ENCODE measurements at places on chromosomes 12 and 14.

GRCh38 chr14:46344327-46344937, 307.1 kb downstream of the RPL10L start:
- DNase-seq, result no peak

DNA sequence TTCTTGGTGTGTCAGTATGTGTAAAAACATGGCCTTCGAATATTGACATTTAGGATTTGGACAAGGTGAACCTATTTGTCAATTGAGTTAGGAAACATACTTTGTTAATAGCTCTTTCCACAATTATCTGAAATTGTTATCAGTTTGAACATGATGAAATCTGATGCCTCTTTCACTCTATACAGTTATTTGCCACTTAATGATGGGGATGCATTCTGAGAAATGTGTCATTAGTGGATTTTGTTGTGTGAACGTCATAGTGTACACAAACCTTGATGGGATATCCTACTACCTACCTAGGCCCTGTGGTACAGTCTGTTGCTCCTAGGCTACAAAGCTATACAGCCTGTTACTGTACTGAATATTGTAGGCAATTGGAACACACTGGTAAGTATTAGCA, 4.8 kb downstream of the TULP3 start:
- DNase-seq, result no peak

GRCh38 chr14:50001999-50002925, 109.4 kb downstream of the ARF6 start:
- DNase-seq, result no peak

DNA sequence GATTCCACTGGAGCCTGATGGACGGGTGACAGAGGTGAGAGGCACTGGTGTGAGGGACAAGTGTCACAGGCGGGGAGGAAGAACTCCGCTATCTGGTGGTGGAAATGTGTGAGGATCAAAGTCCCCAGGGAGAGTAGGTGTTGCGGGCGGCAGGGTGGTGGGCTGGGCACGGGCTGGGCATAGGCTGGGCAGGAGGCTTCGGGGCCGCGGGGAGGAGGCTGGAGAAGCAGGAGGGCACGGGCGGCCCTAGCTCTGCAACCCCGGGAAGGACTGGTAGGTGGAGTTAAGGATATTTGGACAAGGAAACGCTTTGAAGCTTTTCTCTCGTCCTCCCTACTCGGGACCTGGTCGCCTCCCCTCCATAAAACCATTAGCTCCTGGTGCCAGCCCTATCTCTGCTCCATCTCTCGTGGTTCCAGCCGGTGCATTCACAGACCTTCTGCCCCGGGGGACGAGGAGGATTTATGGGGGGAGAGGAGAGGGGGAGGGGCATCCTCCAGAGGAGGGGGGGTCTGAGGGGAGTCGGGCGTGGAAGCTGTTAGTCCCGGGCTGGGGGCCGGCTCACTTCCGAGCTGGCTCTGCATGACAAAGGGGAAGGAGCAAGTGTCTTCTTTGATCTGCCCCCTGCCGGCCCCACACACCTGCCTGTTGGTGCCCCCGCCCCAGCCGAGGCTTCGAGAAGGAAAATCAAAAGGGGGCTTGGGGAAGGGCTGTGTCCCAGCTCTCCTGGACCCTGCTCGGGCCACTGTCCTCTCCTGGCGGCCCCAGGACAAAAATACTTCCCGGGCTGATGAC, 504 bp downstream of the WNT5B start:
- no peak for DNase-seq

DNA sequence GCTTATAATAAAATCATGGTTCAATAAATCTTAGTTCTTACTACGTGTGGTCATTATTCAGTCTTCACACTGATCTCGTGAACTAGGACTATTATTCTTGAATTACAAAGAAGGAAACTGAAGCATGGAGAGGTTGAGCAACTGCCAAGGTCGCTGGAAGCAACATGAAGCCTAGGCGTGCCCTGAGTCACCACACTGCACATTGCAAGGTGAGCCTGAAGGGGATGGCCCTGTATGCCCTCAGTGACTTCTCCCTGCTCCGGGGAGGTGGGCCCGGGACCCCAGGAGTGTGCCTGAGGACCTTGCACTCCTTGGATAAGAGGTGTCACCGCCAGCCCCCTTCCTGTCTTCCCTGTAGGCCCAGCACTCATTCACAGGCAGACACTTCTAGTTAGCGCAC, 161.6 kb downstream of the CACNA1C start:
- no peak for DNase-seq

DNA sequence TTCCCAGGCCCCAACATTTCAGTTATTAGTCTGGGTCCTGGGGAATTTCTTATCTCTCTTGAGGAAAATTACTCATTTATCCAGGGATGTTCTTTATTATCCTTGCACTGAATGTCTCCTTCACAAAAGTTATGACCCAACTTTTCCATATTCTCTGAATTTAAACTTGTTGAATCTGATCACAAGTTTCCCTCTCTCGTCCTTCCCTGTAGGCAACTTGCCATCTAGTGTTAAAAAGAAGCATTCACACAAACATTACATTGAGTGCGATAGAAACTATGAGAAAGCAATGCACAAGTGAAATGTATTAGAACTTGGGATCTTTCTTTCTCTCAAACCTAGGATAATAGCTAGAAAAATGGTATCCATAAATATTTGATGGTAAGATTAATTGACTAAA, 608.4 kb downstream of the FSCB start:
- no peak for DNase-seq

- DNase-seq, result no peak
Measured at GRCh38 chr12:104533134-104533533, 76.4 kb downstream of the CHST11 start.

- DNase-seq, result no peak
Measured at GRCh38 chr14:42420071-42420470, 813.4 kb downstream of the LRFN5 start.

DNA sequence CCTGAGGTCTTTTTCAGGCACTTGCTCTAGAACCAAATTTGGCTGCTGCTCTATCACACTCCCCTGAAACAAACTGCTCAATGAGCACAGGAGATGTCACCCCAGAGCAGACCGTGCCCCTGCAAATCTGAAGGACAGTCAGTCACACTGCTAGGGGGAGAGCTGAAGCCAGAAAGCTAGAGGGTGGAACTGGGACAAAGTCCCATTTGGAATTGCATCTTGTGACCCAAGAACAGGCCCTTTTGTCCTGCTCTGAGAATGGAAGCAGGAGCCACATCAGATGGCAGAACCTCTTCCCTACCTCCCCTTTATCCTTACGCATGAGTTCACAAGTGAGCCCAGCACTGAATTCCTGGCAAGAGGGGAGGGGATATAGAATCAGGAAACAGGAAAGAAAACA, 64.7 kb downstream of the MAP3K9 start:
- DNase-seq, result no peak

- no peak for DNase-seq
Measured at GRCh38 chr14:71702786-71703185, 229.4 kb upstream of the RGS6 start.

DNA sequence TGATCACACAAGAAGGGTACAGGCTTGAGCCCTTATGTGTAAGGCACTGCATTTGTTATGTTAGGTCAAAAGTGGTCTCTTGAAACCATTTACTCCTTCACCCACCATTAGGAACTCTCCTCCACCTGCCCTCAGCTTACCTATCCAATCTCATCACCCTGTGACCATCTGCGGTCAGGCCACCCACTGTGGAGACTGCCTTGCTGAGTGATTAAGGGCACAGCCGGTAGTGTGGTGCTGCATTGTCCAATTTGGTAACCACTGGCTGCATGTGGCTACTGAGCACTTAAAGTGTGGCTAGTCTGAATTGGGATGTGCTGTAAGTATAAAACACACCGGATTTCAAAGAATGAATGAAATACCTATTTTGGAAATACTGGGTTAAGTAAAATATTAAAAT, 177.1 kb upstream of the PARP11 start:
- DNase-seq, result no peak

- no peak for DNase-seq
Measured at GRCh38 chr12:68673788-68674187, 13.0 kb upstream of the NUP107 start.

GRCh38 chr12:67460388-67460787, 188.2 kb upstream of the DYRK2 start:
- no peak for DNase-seq

DNA sequence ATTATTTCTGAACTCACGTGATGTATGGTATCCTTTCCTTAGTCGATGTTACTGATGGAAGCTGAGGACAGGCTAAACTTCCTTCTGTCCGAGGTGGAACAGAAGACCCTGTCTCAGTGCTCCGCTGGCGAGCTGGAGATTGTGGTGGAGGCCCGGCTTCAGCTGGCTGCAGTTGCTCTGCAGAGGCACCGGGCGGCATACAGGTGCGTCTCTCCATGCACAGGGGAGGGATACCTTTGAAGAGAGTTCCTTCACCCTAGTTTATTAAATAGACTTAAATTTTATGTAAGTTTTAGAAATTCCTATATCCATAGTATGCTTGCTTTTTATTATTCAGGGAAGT, 186.7 kb upstream of the NEDD1 start:
- DNase-seq, result no peak

GRCh38 chr14:34090451-34090850, 139.6 kb upstream of the EGLN3 start:
- no peak for DNase-seq

DNA sequence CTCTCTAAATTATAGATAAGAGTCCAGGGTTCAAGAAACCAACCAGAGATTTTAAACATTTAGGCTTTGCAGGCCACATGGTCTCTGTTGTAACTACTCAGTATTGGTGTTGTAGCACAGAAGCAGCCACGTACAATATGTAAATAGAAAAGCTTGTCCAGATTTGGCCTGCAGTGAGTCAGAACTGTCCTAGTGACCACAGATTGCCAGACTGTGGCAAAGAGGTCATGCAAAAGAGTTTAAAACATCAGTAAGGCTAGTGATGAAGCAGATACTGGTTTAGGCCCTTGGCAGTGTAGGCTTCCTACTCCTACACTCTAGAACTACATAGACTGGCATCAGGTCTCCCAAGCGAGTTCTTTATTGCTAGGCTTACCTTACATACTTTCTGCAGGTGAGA, 117.6 kb upstream of the GARIN6 start:
- no peak for DNase-seq

GRCh38 chr14:57714487-57714931, 151.4 kb downstream of the SLC35F4 start:
- no peak for DNase-seq

- DNase-seq, result no peak
Measured at GRCh38 chr14:52836063-52836462, 44.7 kb upstream of the GNPNAT1 start.

GRCh38 chr14:73851000-73851399, 631 bp upstream of the PTGR2 start:
- DNase-seq, result no peak

- DNase-seq, result no peak
Measured at GRCh38 chr12:53950437-53950773, 4.3 kb upstream of the HOXC12 start.

DNA sequence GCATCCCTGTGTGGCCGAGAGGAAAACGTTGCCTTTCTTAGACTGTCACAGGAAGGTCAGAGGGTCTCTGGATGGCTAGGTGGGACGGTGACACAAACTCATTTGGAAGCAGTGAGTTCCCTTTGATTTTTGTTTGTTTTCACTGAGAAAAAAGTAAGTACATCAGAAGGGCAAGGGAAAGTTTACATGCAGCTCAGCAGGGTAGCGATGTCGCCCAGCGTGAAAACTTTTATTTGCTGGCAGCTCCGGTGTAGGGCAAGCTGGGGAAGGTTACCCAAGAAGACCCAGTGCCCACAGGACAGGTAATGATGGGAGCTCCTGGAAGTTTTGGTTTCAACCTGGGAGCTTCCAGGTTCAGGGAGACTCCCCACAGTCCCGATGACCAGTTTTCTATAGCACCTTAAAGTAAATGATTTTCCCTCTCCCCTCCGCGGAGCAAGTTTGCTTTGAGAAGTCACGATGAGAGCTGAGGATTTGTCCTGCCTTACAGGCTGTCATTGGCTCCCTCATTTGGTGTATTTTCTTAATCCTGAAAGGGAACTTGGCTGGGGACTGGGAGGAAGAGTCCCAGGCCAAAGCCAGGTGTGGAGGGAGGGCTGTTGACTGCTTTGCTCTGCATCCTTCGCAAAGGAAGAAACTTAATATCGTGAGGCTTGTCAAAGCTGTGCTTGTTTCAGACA, 64.7 kb upstream of the ESRRB start:
- DNase-seq, result no peak

All from NCI-H2081 treated with DMSO at 0.1 percent for 48 hours (cell line).